Stimulated activated CD4-positive, alpha-beta T cell treated with anti-CD3 and anti-CD28 coated beads, Interleukin-15, amount 100 ng/mL, for 48 hours (primary cell): ENCODE measurements at places on chromosomes 7 and 10.

- no peak for DNase-seq
Measured at GRCh38 chr7:126022452-126022851, 1092.8 kb upstream of the POT1 start.

DNA sequence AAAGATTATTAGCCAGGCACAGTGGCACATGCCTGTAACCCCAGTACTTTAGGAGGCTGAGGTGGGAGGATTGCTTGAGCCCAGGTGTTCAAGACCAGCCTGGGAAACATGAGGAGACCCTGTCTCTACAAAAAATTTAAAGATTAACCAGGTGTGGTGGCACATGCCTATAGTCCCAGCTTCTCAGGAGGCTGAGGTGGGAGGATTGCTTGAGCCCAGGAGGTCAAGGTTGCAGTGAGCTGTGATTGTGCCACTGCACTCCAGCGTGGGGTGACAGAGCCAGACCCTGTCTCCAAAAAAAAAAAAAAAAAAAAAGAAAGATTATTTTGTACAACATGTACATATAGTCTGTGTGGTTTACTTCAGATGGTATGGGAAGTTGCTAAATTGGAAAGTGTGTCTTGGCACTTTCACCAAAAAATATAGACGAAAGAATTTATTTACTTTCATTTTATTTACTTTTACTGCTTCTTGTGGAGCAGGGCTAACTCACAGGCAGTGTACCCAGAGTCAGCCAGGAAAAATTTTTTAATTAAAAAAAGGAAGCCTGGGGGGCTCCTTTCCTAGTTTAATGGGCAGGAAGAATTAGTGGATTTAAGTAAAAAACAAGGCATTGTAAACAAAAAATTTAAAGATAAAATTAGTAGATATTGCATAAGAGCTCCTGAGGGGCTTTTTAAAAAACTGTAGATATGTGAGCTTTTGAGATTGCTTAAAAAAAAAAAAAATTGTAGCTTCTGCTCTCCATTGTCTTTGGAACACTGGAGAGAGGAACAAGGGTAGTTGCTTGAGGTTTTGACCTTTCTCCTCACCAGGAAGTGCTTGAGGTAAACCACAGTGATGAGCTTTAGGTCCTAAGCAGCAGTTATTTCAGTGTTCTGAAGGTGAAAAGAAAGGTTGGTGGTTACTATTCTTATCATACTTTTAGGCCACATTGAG is 44.6 kb upstream of the VDAC2 start:
- no peak for DNase-seq

DNA sequence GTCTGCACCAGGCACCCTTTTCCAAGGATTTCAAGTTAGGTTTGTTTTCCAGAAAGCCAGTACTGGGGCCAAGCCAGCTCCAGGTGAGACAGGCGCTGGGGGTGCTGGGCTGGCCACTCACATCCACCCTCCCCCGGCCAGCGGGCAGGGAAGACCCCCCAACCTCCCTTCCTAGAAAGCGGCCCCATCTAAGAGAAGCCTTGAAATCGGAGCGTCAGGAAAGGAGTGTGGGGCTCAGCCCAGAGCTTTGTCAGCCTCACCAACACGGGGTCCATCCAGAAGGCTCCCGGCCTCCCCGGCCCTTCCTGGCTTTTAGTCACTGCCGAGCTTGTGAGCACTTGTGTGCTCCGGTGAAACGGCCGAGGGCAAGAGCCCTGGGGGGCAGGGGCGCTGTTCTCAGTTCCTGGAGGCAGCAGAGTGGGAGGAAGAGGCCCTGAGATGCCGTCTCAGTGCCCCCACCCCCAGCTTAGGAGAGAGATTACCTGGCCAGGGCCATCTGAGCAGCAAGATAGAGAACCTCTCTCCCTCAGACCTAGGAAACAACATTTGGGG is 39.6 kb downstream of the PDGFA start:
- DNase-seq: no peak

GRCh38 chr7:41834805-41835694 is 132.2 kb upstream of the INHBA start:
- DNase-seq: no peak

DNA sequence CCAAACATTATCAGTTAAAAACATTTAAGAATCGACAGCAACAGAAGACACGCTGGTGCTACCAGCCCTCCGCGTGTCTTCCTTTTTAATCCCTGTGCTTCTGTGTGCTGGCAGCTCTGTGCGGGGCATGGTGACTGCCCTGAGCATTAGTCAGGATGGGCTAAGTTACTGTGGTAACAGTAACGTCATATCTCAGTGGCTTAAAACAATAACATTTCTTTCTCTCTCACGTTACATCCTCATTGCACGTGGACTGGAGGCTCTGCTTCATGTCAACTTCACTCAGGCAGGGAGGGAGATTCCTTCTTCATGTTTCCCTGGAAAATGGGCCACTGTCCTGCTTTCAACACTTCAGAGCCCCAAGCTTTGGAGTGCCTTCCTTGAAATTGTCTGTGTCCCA is 378.5 kb downstream of the CCSER2 start:
- DNase-seq: no peak

DNA sequence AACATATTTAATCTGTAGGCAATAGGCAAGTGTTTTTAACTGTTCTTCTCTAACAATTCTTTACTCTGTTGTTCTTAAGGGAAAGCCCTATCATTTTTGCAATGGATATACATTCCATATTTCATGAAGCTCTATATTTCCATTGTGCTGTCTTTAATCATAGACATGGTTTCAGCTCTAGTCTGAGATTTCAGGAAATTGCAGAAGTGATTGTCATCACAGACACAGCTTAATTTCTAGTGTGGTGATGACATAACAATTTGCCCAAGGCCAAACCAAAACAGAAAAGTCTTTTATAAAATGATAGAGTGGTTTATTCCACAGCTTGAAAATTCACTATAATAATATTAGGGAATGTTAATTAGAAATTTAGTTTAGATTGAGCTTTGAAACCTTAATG is 494.1 kb upstream of the SEMA3A start:
- no peak for DNase-seq

DNA sequence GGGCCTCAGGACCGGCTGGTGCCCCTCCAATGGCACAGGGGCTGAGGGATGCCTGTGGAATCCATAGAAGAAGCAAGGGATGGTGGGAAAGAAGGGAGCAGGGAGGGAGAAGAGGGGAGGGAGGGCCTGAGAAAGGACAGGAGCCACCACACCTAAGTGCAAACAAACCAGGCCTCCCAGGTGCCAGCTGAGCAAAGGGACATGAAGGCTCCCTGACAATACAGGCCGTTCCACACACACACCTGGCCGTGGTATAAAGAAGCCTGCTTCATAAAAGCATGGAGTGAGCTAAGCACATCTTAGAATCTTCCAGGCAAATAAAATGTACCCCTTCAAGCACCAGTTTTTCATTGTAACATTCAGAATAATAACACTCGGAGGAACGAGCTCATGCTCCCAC is 54.0 kb downstream of the OAT start:
- no peak for DNase-seq
